Liver (tissue), 10 donors: ENCODE measurements at places on chromosomes 12 and 14. TPM values are rescaled to one million over a fixed set of nuclear protein-coding genes. Genes with fewer than 3 reads are reported as not detected.

ACADS gene
- 152 TPM for total RNA-seq

DDX11 gene
- total RNA-seq, result 20.9 TPM

CFAP54 gene
- total RNA-seq, result 0.19 TPM

NFYB gene
- 12.5 TPM for total RNA-seq

EIF5 gene
- 181 TPM for total RNA-seq

TDRD9 gene
- total RNA-seq, result 1.0 TPM

PIWIL1 gene
- not detected for total RNA-seq

RASSF9 gene
- total RNA-seq, result 1.0 TPM

SCNN1A gene
- total RNA-seq, result 0.47 TPM

RPS6KL1 gene
- total RNA-seq, result 5.9 TPM

PPM1H gene
- 7.2 TPM for total RNA-seq

DYRK4 gene
- 20.3 TPM for total RNA-seq

CCDC175 gene
- total RNA-seq, result not detected

GLS2 gene
- total RNA-seq, result 53.8 TPM

OR2AP1 gene
- total RNA-seq, result not detected

IFNG-AS1 gene
- total RNA-seq, result not detected

GPR162 gene
- total RNA-seq, result 2.1 TPM

BMAL2 gene
- total RNA-seq, result 4.4 TPM

MYL2 gene
- total RNA-seq, result not detected

CNOT2 gene
- 58.7 TPM for total RNA-seq

PTPN6 gene
- 41.0 TPM for total RNA-seq

FOXN4 gene
- not detected for total RNA-seq

TBC1D30 gene
- 2.2 TPM for total RNA-seq

P2RX7 gene
- total RNA-seq, result 2.4 TPM

MANSC4 gene
- not detected for total RNA-seq

KRT77 gene
- not detected for total RNA-seq

APOF gene
- total RNA-seq, result 109 TPM

APOLD1 gene
- 5.1 TPM for total RNA-seq

SYT1 gene
- 0.75 TPM for total RNA-seq

APEX1 gene
- 32.4 TPM for total RNA-seq

ATF1 gene
- 17.0 TPM for total RNA-seq

NAV3 gene
- total RNA-seq, result 1.0 TPM

CLBA1 gene
- 0.98 TPM for total RNA-seq

P2RX2 gene
- not detected for total RNA-seq

MGAT4C gene
- 0.65 TPM for total RNA-seq

TEX52 gene
- total RNA-seq, result not detected

IQSEC3 gene
- under 0.01 TPM for total RNA-seq

ADAMTS20 gene
- 0.05 TPM for total RNA-seq

FIGNL2 gene
- total RNA-seq, result 0.33 TPM

CLEC4D gene
- total RNA-seq, result 0.51 TPM

ZNF140 gene
- total RNA-seq, result 12.4 TPM

DPPA3 gene
- not detected for total RNA-seq

WNT5B gene
- 2.4 TPM for total RNA-seq

SERPINA10 gene
- total RNA-seq, result 105 TPM

RBMS2 gene
- total RNA-seq, result 2.3 TPM

CCDC63 gene
- total RNA-seq, result not detected
